ENCODE measurements at places on chromosomes 11 and 22. TPM values are rescaled to one million over a fixed set of nuclear protein-coding genes. Genes with fewer than 3 reads are reported as not detected.

The DENND5A gene
- total RNA-seq: 175 TPM

The SLC25A45 gene
- total RNA-seq: 3.5 TPM

The KRTAP5-1 gene
- total RNA-seq: not detected

The ADAMTS8 gene
- 6.5 TPM for total RNA-seq

The RTCB gene
- total RNA-seq: 86.5 TPM

The FZD4 gene
- total RNA-seq: 35.6 TPM

The POU2F3 gene
- 0.27 TPM for total RNA-seq

The TSPAN32 gene
- 3.3 TPM for total RNA-seq

The KBTBD3 gene
- total RNA-seq: 20.5 TPM

The DGCR6 gene
- 7.1 TPM for total RNA-seq

The PRDM11 gene
- total RNA-seq: 30.3 TPM

The GDPD4 gene
- total RNA-seq: not detected

The FLRT1 gene
- total RNA-seq: 14.0 TPM

The SCGB1D2 gene
- not detected for total RNA-seq

The TSPAN18 gene
- 34.3 TPM for total RNA-seq

The DEFB131B gene
- total RNA-seq: not detected

The ADM2 gene
- total RNA-seq: 1.5 TPM

The FDXACB1 gene
- 4.9 TPM for total RNA-seq

Data from camera-type eye (tissue), 1 donor.